Smooth muscle cell of the umbilical artery (primary cell): ENCODE measurements at places on chromosomes 7 and 10. TPM values are rescaled to one million over a fixed set of nuclear protein-coding genes. Genes with fewer than 3 reads are reported as not detected.

The RAB19 gene
- not detected in 2 replicates for total RNA-seq

The OR6B1 gene
- not detected in 2 replicates for total RNA-seq

The NAT16 gene
- not detected in 2 replicates for total RNA-seq

The OR2A5 gene
- total RNA-seq: not detected in 2 replicates

The NRCAM gene
- total RNA-seq: 0.28 and 0.30 TPM in 2 replicates

The CHAT gene
- total RNA-seq: not detected in 2 replicates
